ENCODE measurements at places on chromosomes 3 and 15.
A peak's percentile ranks its signal among the peaks of the same experiment; 100 is the strongest.

DNA sequence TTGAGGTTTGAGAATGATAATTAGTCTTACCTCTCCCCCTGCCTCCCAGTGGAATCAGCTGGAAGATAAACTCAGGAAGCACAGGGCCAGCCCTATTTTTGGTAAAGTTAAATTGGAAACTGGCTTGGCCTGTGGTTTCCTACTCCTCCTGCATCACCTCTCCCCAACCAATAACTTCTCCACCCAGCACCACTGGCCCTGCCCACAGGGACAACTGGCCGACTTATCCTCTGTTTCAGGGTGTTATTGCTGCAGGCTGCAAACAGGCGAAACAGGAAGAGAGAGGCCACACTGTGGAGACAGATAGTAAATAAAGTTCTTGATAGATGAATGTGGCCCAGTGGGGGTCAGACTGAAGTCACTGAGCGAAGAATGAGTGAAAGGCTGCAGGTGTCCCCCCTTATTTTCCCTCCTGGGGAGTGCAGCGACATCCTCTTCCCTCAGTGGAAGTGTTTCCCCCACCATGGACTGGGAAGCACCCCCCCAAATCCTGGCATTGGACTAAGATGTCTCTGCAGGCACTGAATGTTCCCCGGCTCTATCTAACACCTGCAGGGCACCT, 47.1 kb downstream of the PDIA5 start:
- no peak for DNase-seq

GRCh38 chr3:124429129-124429815, 301.0 kb upstream of the UMPS start:
- DNase-seq = peak; percentile 17

GRCh38 chr3:27310688-27311087, 58.5 kb downstream of the NEK10 start:
- no peak for DNase-seq

GRCh38 chr3:40287248-40287647, 22.3 kb upstream of the EIF1B start:
- no peak for DNase-seq

GRCh38 chr3:158808697-158809096, 6.8 kb downstream of the MFSD1 start:
- no peak for DNase-seq

- DNase-seq = no peak
Measured at GRCh38 chr3:30180310-30181177, 425.9 kb upstream of the TGFBR2 start.

GRCh38 chr3:115190747-115191146, 43.7 kb upstream of the ZBTB20 start:
- no peak for DNase-seq

GRCh38 chr3:64150623-64151207, 74.6 kb downstream of the PRICKLE2 start:
- no peak for DNase-seq

DNA sequence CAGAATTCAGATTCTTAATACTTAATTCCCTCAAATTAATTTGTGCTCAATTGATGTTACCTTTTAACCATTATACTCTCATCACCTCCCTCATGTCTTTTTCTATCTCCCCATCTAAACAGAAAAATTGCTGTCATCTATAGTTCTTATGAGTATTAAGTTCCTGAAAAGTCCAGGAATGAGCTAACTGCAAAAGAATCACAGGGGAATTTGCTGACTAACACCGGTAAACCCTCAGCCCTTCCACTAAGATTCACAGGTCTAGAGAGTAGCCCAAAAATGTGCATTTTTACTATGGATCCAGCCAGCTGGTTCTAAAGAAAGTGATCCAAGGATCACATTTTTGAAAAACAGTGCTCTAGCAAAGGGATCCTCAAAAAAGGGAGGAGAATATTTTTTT, 67.0 kb downstream of the SETD2 start:
- no peak for DNase-seq

DNA sequence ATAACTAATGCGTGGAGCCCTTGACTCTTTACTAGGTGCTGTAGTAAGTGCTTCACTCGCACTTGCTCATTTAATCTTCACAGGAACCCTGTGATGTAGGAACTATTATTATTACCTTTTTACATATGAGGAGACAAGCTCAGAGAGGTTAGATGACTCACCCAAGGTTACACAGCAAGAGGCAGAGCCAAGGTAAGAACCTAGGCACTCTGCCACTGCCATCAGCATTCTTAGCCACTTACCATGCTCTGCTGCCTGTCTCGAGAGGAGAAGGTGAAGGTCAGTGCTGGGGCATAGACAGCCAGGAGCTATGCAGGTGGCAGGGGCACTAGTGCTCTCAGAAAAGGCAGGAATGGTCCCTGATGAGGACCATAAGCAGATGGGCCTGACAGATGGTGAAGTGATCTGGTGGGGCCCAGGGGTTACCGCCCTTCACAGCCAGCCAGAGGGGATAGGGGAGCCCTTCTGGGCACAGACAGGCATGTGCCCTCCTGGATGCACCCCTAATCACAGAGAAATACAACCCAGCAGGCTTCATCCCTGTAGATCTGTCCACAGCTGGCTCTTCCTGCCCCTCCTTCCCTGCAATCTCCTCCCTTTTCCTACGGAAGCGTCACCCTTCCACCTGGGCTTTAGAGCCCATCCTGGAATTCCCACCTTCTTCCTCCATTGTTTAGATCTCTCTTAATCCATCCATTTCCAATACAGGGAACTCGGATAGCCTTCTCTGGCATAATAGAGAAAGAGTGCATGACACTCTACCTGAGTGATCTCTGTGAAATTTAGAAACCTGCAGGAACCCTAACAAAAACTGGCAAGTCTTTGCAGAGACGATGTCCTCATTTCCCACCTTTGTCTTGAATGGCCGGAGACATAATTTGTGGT, 26.9 kb downstream of the ABTB1 start:
- no peak for DNase-seq

DNA sequence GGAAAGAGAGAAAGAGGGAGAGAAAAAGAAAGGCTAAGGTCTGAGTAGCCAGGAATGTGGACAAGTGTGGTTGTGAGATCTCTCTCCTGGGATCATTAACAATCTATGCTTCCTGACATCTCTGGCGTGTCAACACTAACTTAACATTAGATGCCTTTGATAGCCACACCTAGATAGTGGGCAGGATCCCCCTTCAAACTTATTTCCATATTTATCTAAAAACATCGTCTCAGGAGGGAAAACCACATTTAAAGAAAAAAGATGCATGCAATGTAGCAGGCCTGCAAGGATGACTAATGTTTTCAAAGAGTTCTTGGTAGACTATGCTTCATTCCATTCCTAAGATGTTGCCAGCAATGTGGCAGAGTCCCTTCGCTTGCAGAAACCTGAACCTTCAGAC, 80.9 kb downstream of the MLH1 start:
- no peak for DNase-seq

DNA sequence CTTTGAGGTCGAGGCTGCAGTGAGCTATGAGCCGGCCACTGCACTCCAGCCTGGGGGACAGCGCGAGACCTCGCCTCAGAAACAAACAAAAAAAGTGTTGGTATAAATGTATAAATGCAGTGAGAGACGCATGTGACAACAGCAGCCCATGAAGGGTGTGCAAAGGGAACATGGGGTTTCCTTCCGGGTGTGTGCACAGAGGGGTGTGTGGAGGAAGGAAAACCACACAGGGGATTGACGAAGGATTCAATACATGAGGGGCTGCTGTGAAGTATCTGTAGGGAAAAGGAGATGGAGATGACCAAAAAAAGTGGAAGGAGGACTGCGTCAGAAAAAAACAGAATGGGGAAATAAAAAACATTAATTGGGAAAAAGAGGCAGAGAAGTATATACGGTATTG, 1.1 kb downstream of the MTFMT start:
- DNase-seq = no peak

GRCh38 chr3:14267976-14268375, 89.4 kb downstream of the LSM3 start:
- peak; percentile 77 for DNase-seq

GRCh38 chr15:96629511-96629910, 299.0 kb downstream of the NR2F2 start:
- DNase-seq = no peak

DNA sequence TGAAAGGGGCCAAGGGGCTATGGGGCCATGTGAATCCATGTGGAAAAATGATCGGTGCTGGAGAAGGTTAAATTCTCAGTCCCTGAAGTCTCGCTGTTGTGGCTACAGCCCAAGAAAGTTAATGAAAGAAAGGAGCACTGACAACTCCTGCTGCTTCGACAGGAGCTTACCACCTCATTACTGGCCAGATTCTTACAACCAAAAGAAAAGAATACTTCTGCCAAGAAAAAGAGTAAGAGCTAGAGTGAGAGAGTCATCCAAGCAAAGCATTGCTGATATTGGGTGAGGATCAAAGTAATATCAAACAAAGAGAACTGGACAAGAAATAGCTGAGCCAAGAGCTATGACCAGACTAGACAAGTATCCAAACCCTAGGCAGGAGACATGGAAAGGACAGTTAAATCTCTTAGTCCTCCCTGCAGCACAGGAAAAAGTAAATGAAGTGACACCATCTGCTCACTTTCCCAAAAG, 348.4 kb upstream of the PLSCR5 start:
- peak; percentile 1 for DNase-seq

DNA sequence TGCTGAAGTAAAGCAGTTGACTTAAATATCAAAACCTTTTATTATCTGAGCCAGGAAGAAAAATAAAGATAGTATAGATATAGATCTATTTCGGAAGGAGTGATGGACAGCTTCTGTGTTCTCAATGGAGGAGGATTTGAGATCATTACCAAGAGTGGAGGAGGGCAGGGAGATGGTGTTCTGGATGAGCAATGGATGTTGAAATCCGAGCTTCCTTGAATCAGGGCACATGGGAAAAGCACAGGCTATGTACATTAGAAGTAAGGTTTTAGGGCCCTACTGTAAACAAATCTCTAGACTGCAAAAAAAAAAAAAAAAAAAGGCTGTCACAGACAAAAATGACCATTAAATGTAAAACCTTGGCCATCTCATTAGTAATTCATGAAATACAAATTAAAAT, 43.2 kb downstream of the GTPBP8 start:
- no peak for DNase-seq

DNA sequence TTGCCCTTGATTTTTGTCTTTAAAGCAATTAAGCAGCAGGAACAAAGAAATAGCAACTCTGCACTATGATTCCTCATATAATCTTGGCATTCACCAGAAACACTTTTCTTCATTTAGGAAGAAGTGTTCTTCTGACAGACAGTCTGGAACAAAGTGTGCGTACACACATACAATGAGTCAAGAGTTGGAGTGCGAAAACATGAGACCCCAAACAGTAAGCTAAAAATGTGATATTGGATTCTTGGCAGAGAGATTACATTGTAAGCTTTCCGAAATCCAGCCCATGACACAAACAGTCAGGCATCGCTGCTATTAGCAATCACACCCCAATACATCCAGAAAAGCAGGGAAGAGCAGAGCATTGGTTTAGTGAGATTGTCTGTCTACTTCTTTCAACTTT, 306.7 kb upstream of the TBC1D5 start:
- no peak for DNase-seq

- no peak for DNase-seq
Measured at GRCh38 chr15:52710050-52710707, 31.0 kb upstream of the ATOSA start.

- DNase-seq = peak; percentile 42
Measured at GRCh38 chr15:26231096-26231495, 368.0 kb upstream of the ATP10A start.

- DNase-seq = no peak
Measured at GRCh38 chr3:185421577-185422232, 58.8 kb downstream of the MAP3K13 start.

GRCh38 chr15:35728219-35728940, 182.4 kb upstream of the DPH6 start:
- peak; percentile 23 for DNase-seq

DNA sequence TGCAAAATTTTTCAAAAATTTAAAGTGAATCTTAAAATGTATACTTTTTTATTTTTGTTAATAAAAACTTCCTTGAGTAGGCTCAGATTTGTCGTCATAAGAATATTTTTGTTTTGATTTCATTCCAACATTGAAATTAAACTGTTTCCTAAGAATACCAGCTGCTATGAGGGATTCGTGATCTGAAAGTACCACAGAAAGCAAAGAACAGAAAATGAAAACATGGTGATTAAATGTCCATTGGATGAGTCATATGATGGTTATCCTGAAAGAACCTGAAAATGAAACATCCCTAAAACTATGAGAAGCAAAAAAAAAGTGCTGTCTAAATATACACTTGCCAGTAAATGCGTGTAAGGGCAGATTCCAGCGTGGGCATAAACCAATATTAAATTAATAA, 143.8 kb downstream of the GMNC start:
- DNase-seq = no peak

- peak; percentile 69 for DNase-seq
Measured at GRCh38 chr15:73052653-73053397, 562 bp downstream of the NEO1 start.

DNA sequence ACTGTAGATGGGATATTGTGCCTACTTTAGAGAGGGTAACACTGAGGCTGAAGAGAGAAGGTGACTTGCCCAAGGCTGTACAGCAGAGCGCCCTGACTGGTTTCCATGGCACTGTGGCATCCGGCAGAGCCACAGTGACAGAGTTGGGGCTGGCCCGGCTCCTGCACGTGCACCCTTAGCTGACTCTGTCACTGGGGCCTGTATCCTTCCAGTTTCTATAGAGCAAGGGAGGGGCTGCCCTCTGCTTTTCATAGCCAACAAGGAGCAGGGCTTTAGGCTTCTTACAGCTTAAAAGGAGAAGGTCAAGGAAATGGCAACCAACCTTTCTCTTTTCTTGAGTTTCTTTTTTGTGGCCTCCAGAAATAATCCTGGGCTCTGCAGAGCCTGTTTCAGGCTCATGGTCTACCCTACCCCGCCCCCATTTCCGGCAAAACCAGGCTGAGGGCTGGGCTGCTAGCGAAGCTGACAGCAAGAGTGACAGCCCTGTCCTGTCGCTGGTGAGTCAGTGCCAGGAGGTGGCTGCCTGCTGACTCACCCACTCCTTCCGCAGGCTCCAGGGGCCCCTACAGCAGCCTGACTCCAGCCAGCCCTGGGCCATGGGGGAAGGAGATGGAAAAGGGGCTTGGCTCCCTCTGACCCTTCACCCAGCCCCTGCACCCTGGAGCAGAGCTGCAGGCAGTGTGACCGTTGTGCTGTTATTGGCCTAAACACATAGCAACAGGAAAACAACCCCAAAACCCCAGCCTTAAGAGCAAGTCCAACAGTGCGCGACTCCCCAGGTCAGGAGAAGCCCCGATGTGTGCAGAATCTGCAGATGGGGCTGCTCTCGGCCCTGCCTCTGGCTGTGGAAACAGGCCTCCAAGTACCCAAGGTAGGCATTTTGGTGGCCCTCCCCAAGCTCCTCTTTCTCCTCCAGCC, 29.8 kb downstream of the SLC6A6 start:
- DNase-seq = peak; percentile 90

- no peak for DNase-seq
Measured at GRCh38 chr3:32685543-32686185, 676 bp downstream of the CNOT10 start.

DNA sequence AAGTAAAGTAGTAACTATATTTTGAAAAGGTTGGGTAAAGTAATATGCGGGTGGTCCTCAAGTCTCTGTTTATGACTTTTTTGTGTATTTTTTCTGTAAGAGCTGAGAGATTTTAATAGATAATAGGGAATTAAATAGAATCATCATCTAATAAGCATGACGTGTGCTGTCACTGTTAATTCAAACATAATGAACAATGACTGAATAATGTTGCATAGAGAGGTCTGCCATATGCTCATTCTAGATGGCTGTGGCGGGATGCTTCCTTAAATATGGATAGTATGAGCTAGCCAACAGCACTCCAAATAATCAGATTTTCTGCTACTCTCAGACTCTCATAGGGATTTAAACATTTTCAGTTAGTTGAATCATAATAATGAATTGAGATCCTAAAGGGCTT, 302.8 kb upstream of the RBMS3 start:
- DNase-seq = no peak
